ENCODE measurements at places on chromosomes 16 and 17.

DNA sequence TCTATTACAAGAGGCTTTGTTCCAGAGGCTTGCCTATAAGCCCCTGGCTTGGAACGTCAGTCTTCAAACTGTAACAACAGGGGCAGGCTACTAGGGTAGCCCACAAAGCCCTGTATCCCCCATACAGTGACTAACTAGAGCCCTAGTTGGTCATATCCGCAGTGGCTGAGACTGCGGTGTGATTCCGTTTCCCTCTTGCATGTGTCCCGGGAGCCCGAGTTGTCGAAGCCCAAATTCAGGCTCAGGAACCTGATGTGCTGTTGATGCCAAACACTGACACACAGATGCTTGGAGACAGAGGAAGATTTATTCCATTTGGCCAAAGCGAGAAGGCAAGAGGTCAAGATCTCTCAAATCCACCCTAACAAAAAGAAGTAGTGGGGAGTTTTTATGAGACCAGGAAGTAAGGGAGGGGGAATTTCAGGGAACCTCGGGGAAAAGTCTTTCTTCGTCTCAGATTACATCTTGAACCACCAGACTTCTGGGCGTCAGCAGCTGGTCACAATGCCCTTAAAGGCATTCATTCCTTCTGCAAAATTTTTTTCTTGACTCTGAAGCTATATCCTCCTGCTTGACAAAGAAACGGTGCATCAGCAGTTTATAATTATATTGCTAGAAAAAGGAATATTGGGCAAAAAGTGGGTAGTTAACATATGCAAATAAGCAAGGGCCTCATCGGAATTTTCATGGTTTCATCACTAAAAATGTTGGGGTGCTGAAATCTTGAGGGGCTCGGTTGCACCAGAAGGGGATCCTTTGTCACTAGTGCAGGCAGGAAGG lies 879 bp downstream of the SLFN5 start:
- peak; percentile 57 for DNase-seq

DNA sequence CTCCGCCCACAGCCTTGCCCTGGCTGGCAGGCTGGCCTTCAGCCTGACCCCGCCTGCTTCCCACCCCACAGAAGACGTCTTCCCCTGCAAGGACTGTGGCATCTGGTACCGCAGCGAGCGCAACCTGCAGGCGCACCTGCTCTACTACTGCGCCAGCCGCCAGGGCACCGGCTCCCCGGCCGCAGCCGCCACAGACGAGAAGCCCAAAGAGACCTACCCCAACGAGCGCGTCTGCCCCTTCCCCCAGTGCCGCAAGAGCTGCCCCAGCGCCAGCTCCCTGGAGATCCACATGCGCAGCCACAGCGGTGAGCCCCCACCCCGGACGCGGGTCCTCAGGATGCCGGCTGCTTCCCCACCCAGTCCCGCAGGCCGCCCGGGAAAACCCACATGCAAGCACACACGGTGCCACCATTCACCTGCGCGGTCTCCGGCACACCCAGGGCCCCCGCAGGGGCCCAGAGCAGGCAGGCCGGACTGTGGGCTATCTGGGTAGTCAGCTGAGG lies 38.2 kb upstream of the ZC3H18 start:
- no peak for DNase-seq

DNA sequence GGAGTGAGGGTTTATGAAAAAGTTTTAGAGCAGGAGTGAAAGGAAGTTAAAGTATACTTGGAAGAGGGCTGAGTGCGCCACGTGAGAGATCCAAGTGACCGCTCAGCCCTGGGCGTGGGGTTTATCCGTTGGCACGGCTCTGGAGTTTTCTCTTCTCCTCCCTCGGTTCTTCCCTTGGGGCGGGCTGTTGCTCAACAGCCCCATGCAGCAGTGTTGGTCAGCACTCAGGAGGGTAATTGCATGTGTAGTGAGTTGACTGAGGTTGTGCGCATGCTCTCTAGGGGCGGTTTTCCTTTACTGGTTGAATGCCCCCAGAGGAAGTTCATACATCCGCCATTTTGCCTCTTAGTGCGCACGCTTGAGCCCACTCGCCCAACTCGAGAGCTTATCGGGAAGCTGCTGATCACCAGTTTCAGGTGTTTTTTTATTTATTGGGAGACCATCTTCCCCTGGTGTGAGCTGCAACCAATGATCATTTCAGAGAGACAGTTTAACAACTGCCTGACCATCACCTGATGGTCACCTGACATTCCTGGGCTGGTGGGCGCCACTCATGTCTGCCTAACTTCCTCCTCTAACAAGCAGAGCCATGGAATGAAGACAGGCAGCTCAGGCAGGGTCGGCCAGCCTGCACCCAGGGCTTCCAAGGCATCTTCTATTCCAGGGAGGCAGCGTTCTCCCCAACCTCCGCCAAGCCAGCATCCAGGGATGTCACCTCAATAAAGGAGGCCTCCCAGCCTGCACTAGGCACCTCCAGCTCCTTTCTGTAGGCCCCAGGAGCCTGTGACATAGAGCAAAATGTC lies 41.3 kb upstream of the DNAH17 start:
- DNase-seq: no peak

DNA sequence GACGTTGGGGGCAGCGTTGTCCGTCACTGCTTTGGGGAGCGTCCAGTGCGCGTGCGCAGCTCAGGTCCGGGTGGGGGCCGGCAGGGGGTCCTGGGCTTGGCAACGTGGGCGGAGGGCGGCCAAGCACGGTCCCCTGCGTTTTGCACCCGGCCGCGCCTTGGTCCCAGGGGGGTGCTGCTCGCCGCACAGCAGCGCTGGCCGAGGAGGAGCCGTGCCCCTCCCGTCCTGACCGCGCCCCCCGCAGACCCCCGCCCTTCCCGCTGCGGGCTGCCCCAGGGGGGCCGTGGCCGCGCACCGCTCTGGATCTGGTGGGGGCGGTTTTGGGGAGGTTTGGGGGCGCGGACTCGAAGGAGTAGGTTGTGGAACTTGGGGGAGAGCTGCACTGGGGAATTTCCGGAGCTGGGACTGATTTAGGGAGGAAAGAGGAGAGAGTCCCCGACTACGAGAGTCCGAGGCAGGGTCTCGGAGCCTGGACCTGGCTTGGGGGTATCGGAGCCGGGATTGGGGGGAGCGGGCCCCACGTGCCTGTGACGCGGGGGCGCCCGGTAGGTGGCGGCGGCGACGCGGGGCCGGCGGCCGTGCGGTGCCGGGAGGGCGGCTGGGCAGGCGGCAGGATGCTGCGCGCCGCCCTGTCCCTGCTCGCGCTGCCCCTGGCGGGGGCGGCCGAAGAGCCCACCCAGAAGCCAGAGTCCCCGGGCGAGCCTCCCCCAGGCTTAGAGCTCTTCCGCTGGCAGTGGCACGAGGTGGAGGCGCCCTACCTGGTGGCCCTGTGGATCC lies at the start of gene SLC9A5:
SLC9A5 (plus strand) TSS at position 579 of the 777 bp plus-strand sequence; CDS start at position 615, 36 bp downstream.
- no peak for DNase-seq

DNA sequence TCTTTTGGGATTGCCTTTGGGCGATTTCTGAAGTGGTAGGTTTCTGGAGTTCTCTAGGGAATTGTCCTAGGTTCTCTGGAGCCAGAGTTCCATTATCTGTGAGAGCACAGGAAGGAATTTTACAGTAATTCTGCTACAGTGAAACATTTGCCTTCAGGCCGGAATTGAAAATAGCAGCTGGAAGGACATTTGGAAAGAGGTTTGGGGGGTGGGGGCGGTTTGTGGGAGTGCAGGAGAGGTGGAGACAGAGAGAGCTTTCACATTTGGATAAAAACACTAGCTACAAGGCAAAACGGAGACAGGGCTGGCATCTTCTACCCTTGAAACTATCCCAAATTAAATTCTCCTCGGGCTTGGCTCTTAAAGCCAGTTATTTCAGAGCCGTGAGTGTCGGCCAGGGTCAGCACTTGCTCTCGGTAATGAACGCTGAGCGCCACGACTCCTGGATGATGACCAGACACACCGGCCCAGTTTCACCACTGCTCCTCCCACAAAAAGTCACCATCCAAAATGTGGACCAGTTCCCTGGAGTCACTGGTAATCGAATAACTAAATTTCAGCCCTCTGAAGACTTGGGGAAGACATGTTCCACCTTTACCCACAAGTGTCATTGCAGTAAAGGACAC lies 67.7 kb upstream of the TANC2 start:
- DNase-seq: no peak

DNA sequence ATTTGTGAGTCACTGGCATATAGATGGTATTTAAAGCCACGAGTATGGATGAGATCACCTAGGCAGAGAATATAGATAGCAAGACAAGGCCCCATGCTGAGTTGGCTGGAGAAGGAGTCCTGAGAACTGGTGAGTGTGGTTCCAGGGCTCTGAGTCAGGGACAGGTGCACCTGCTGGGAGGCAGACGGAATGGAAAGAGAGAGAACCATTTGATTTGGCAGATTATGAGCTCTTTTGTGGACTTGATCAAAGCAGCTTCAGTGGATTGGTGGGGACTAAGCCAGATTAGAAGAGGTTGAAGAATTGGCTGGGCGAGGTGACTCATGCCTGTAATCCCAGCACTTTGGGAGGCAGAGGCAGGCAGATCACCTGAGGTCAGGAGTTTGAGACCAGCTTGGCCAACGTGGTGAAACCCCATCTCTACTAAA lies 4.3 kb upstream of the C16orf92 start:
- DNase-seq: no peak

DNA sequence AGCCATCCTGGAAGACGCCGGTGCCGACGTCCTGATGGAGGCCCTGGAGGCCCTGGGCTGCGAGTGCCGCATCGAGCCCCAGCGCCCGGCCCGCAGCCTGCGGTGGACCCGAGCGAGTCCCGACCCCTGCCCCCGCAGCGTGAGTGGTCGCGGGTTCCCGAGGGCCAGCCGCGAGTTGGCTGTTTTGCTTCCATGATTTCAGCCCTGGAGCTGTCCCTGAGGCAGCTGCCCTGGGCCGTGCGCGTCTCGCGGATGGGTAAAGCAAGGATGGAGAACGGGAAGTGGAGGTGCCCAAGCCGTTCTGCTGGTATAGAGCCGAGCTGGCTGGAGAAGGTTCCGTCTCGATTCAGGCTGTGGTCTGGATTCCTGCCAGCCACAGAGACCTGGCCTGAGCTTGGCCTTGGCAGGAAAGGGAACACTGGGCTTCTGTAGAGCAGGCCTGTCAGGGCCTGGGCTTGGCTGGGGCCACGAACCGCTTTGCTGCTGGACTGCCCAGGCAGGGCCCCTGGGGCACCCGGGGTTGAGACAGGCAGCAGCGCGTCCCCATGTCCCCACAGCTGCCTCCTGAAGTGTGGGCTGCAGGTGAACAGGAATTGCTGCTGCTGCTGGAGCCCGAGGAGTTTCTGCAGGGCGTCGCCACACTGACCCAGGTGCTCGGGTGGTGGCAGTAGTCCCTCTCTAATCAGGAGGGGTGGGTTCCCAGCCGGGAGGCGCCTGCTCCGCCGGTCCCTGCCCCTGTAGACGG lies 941 bp upstream of the MRPS34 start:
- no peak for DNase-seq

DNA sequence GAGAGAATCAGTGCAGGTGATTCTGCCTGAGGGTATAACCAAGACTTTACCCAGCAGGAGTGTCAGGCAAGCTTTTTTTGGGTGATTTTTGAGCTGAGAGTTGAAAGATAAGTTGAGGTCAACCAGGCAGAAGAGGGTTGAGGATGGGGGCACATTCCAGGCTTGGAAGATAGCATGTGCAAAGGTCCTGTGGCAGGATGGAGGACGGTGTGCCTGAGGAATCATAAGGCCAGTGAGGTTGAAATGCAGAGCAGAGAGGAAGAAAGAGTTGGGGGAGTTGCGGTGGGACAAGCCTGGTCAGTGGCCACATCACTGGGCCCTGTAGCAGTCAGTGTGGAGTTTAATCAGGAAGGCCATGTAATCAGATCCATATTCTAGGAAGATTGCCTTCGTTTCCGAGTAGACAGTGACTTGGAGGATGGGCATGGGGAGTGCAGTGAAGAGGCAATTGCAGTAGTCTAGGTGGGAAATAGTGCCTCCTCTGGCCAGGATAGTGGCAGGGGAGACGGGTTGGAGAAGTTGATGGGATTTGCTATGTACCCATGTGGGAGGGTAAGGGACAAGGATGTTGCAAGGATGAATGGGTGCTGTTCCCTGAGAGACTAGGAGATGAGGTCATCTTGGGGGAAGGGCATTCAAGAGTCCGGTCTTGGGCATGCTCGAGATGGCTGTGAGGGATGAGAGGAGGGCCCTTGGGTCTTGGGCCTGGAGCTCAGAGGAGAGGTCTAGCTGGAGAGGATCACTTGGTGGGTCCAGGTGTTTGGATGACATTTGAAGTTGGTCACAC lies 3.9 kb downstream of the PLEKHG4 start:
- peak; percentile 19 for DNase-seq

DNA sequence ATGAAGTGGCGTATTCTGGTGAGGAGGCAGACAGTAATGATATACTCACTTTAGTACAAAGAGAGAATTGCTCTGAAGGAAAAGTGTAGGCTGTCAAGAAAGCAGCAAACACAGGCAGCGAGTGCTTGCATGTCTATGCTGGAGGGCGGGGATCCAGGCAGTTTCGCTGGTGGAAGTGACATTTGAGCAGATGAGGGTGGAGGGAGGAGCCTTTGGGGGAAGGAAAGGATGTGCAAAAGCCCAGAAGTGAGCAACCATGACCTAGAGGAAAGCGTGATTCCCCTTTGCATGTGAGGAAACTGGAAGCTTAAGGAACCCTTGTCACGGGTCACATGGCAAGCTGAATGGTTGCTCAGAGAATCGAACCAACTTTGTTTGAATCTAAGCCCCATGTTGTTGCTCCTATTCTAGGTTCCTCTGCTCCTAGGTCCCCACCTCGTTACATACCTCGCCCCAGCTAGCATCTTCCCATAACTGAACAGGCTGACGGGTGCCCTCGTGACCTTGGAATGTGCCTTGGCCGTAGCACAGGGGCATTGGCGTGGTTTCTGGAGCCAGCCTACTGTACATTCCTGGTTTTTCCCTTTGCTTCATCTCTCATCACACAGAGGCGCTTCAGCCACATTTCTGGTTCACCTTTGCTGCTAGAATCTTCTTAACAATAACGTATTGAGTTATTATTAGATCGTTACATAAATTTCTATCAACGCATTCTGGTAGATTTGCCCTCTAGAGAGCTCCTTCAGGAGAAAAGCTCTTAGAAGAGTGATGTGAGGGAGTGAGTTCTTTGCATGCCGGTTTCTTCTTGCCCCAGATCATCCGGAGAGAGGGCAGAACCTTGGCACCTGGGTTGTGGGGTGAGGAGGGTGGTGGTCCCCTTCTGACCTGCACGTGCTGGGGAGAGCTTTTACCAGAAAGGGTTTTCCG lies 191.8 kb downstream of the SNX29 start:
- no peak for DNase-seq

GRCh38 chr16:13793841-13794409 lies 126.0 kb upstream of the ERCC4 start:
- no peak for DNase-seq

- peak; percentile 69 for DNase-seq
Observed at GRCh38 chr17:43020789-43021740, 1.1 kb downstream of the VAT1 start.

Data from kidney glomerular epithelial cell (primary cell).